Transverse colon (tissue), 4 donors: ENCODE measurements at places on chromosomes 4 and X. TPM values are rescaled to one million over a fixed set of nuclear protein-coding genes. Genes with fewer than 3 reads are reported as not detected.
A peak's percentile ranks its signal among the peaks of the same experiment; 100 is the strongest.

DNA sequence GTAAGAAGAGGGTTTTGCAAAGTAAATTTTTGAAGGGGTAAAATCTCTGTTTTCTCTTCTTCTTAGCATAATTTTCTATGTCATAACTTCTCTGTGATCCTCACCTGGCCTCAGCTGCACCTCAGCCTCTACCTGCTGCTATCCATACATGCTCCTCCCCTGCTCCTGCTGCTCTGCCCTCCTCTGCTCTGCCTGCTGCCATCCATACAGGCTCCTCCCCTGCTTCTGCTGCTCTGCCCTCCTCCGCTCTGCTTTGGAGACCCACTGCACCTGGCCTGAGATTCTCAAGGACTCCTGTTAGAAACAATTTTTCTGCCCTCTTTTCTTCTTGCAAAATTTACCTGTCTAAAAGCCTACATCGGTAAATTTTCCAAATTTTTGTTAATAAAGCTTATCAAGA, 388.6 kb upstream of the PITX2 start:
- no peak for DNase-seq
- H3K4me1 ChIP-seq = no peaks in the 10 kb centered on the region

The ANK2 gene
- total RNA-seq = 40.8 TPM

- no peaks in the 10 kb centered on the region for H3K4me1 ChIP-seq
- H3K27ac ChIP-seq = peak overlapping the region; percentile 2
- DNase-seq = no peak
- no peak overlapping the region for H3K4me3 ChIP-seq
- H3K36me3 ChIP-seq = no peaks in the 10 kb centered on the region
Observed at GRCh38 chr4:137474711-137475301, 57.5 kb downstream of the PCDH18 start.

DNA sequence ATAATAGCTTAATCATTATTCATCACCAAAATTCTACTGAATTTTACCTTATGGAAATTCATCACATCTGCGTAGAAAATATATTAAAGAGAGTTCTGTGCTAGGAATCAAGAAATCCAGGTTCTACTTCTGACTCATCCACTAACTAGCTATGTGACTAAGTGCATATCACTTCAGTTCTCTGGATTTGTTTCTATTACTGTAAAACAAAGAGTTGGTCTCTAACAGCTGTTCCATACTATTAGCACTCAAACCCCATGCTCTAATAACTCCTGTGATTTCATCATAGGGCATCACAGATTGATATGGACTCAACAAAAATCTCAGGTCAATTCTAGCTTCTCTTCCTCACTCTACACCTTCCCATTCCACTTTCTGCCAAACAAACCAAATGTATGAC, 572.0 kb downstream of the INPP4B start:
- H3K4me1 ChIP-seq = no peaks in the 10 kb centered on the region
- H3K4me3 ChIP-seq = no peak overlapping the region
- no peaks in the 10 kb centered on the region for H3K36me3 ChIP-seq
- no peak for DNase-seq
- H3K27ac ChIP-seq = no peak overlapping the region

GRCh38 chr4:118085700-118086099, 51.4 kb downstream of the NDST3 start:
- no peaks in the 10 kb centered on the region for H3K27me3 ChIP-seq
- no peak for DNase-seq
- no peaks in the 10 kb centered on the region for H3K4me1 ChIP-seq
- no peak overlapping the region for H3K27ac ChIP-seq
- H3K4me3 ChIP-seq = no peak overlapping the region

DNA sequence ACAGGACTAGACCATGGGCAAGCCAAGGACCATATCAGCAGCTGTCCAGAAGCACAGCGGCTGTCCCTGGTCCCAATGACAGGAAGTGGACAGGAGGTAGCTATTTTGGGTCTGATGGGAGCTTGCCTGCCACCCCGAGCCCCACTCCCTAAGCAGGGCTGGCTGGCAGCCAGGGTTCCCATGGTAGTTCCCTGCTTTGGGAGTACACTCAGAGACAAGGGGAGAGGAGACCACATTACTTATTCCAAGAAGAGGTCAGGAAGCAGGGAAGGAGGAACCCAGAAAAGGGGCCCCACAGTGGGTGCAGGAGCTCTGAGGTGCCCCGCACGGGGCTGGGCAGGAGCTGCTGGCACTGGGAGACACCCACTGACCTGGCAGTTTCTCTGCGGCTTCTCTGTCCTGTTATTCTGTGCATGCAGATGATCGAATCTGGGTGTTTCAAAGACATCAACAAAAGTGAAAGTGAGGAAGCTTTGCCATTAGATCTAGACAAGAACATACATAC, 36.3 kb downstream of the HTT-AS start:
- no peak overlapping the region for H3K27ac ChIP-seq
- peaks cover 31% of the 10 kb centered on the region for H3K4me1 ChIP-seq
- H3K4me3 ChIP-seq = no peak overlapping the region
- H3K27me3 ChIP-seq = no peaks in the 10 kb centered on the region

GRCh38 chr4:36177946-36178345, 66.4 kb downstream of the ARAP2 start:
- no peaks in the 10 kb centered on the region for H3K27me3 ChIP-seq
- H3K4me1 ChIP-seq = no peaks in the 10 kb centered on the region
- H3K4me3 ChIP-seq = no peak overlapping the region
- H3K27ac ChIP-seq = no peak overlapping the region
- DNase-seq = no peak

GRCh38 chr4:140693562-140693961, 62.6 kb downstream of the TBC1D9 start:
- H3K4me1 ChIP-seq = peaks cover 11% of the 10 kb centered on the region
- no peak overlapping the region for H3K27ac ChIP-seq
- no peaks in the 10 kb centered on the region for H3K36me3 ChIP-seq
- no peaks in the 10 kb centered on the region for H3K27me3 ChIP-seq
- no peak overlapping the region for H3K4me3 ChIP-seq
- DNase-seq = no peak

The DCAF8L2 gene
- not detected for total RNA-seq

The NEUROG2 gene
- not detected for total RNA-seq
